ENCODE measurements at places on chromosomes 12 and 14.
A peak's percentile ranks its signal among the peaks of the same experiment; 100 is the strongest.

DNA sequence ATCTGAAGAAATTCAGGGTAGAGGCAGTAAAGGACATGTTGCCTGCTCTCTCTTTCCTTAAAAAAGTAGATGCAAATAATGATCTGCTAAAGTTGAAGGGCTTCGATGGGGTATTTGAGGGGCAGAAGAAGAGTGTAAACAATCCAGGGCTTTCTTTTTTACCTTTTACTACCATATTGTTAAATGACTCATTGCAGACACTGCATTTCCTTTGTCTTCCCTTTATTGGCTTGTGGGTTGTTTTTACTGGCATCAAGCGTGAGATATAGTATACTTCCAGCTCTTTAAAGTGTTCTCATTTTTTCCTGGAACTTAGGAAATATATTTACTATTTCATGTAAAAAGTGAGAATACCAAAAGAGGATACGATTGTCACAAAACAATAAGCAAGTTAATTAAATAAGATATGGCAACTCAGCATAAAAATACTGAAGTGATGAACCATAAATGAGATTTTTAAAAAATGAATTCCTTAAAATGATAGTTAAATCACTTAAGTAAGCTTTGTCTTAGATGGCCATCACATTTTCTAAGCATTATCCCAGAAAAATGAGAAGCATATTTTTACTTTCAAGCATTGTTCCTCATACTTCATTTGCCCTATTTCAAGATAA is 72.3 kb upstream of the KRAS start:
- DNase-seq: no peak

DNA sequence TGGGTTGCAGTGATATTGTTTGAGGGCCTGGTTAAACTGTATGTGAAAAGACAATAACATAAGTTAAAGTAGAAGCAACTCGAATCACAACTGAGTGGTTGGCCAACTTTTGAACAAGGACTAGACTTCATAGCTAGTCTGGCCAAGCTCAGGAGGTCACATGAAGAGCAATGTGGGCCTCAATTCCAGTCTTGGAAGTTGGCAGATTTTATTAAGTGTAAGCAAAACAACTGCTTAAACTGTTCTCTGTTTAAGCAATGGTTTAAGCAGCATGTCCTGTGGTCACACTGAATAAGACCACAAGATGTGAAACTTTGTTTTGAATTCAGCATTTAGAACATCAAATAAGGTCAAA is 100.4 kb downstream of the TMTC3 start:
- no peak for DNase-seq

- DNase-seq: no peak
Measured at GRCh38 chr12:100565987-100566545, 7.4 kb upstream of the GAS2L3 start.

- DNase-seq: no peak
Measured at GRCh38 chr12:97493731-97494130, 31.1 kb downstream of the RMST start.

GRCh38 chr14:62655166-62655565 is 390.1 kb downstream of the KCNH5 start:
- DNase-seq: peak; percentile 28

DNA sequence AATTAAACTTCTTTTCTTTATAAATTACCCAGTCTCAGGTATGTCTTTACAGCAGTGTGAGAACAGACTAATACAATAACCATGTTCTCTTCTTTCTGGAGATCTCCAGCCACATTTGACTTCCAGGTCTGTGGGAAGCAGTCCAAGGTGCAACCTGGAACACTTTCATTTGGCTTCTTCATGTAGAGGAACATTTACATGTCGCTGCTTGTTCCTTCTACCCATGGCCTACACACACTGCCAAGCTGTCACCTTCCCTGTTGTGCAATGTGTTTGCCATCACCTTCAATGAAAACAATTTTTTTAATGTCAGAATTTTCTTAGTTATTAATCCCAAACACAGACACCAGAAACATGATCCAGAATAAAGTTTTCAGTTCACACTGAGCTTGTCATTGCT is 104.7 kb downstream of the PRKCH start:
- DNase-seq: no peak

- peak; percentile 59 for DNase-seq
Measured at GRCh38 chr12:1593174-1594005, 991 bp downstream of the FBXL14 start.

GRCh38 chr14:79281244-79282152 is 929.8 kb downstream of the DIO2 start:
- no peak for DNase-seq

DNA sequence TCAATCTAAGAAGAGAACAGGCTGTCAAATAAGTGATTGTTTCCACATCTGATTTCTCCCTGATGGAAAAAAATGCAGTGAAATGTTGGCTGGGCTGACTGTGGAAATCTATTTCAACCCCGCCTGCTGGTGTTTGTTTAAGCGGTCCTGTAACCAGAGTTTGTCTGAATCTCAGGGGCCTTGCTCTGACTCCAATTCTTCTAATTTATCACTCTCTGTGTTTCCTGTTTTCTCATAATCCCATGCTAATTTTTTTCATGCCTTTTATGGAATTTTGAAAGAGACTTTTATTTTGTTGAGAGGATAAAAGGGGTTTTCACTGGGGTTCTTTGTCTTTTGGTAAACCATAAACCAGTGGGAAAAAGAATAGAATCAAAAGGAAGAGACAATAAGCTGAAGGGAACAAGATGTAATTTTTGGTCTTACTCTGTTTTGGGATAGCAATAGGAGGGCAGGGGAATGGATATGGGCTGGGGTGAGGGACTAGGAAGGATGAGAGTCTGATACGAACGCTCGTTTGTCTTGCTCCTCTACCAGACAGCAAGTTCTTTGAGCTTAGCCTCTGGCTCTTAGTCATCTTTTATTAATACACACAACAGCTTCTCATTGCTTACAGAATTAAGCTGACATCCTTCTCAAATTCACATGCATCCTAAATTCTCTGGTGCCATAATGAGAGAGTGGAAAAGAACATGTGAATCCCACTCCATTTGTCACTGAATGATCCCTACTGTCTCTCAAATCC is 8.0 kb upstream of the MGP start:
- DNase-seq: no peak

DNA sequence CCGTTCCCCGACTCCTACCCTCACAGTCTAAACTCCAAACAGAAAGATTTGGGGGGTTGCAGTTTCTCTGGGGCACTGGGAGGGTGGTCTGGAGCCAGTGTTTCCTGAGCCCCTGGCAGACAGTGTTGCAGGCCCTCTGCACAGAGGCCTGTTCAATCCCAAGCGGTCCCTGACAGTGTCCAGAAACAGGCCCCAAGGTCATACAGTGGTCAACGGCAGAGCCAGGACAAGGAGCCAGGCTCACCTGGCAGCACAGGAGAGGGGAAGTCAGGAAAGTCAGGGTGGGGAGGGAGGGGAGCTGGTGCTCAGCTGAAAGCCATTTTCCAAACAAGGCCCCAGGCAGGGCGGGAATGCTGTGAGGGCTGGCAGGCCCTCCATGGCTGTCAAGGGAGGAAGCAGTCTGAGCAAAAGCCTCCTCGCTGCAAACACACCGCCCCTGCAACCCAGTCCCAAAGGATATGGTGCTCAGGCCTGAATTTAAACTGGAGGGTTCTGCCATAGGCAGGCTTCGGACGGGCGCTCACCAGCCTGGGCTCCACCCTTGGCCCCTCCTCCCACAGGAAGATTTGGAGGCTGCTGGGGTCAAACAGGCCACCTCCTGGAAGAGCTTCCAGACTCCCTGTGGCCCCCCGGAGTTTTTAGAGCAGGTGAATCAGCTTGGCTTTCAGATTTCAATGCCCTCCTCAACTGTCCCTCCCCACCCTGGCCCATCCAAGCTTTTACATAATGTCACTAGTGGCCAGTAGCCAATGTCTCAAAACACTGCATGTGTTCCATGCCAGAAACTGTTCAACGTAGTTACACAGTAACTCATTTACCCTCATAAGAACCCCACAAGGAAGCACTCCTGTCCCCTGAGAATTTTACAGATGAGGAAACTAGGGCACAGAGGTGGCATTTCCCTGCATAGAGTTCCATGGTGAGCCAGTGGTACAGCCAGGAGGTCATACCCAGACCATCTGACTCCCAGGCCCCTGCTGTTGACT is 41.5 kb downstream of the CHGA start:
- no peak for DNase-seq

GRCh38 chr14:65815127-65815526 is 402.6 kb downstream of the FUT8 start:
- no peak for DNase-seq

DNA sequence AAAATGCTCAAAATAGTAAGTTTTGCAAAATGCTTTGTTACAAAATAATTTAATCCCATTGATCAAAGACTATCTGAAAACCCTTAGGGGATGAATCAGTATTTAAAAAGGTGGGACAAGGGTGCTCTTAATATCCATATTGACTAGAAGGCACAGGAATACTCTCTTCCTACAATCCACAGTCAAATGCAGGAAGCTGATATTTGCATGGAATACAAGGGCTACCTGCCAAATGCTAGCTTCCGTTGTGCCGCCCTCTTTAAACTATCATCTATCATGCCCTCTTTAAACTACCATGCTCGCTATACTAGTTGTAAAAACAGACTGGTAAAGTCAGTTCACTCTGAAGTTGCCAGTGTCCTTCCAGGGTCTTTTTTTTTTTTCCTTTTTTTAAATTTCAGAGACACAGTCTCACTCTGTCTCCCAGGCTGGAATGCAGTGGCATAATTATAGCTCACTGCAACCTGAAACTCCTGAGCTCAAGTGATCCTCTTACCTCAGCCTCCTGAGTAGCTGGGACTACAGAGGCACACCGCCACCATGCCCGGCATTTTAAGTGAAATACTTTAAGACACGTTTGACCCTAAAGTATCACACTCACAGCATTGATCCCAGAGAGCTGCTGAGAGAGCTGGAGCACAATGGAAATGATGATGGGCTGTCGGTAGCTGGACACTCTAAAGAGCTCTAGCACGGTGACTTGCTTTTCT is 6.7 kb downstream of the SLC2A3 start:
- DNase-seq: no peak

GRCh38 chr14:98136012-98136789 is 1135.8 kb downstream of the BCL11B start:
- DNase-seq: no peak

DNA sequence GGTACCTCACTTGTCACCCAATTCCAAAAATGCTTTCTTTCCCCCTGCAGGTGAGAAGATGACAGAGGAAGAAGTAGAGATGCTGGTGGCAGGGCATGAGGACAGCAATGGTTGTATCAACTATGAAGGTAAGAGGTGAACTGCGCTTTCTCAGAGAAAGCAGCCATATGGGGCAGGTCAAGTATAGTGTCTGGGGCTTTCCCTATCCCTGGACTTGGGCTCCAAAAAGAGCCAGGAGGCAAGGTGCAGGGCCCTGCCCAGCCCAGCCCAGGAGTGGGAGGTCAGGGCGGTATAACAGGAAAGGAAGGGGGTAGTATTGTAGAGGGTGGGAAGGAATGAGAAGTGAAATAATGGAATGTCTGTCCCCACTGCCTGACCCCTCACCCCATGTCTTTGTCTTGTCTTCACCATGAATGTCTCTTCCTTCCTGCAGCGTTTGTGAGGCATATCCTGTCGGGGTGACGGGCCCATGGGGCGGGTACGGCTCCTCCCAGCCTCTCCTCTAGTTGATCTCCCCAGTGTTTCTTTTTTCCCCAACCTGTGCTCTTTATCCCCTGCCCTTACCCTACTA is 2.1 kb downstream of the MYL6 start:
- DNase-seq: no peak

- DNase-seq: peak; percentile 46
Measured at GRCh38 chr12:8033153-8034044, 883 bp downstream of the FOXJ2 start.

DNA sequence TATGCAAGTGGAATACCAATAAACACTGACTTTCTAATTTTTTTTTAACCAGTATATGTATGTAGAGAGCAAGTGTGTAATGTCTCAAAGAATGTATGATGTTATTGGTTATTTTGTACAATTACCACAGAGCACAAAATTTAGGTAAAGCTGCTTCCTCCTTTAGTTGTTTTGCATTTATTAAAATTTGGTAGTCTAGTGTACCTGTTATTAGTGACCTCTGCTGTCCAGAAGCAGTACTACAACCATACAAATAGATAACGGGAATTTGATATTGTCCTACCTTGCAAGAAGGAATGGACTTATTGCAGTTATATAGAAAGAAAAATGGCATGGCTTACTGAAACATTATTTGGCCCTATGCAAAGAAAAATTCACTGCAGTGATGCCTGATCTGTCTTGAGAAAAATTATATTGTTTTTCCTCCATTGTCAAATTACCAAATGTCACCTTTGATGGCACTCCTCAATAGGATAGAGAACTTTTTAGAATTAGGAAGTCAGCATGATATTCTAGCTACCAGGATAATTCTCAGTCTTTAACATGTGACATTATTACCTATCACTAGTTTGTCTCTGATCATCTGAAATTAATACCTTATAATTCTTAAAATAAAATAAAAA is 153.9 kb upstream of the RMST start:
- no peak for DNase-seq

- no peak for DNase-seq
Measured at GRCh38 chr12:86613311-86613710, 357.1 kb upstream of the MGAT4C start.

GRCh38 chr14:50333014-50333509 is 20.9 kb downstream of the DMAC2L start:
- DNase-seq: no peak

- DNase-seq: no peak
Measured at GRCh38 chr14:69244946-69245345, 15.0 kb upstream of the GALNT16 start.

GRCh38 chr12:112140728-112141127 is 15.4 kb downstream of the TRAFD1 start:
- DNase-seq: no peak

GRCh38 chr12:31589598-31589903 is 1.4 kb downstream of the DENND5B start:
- no peak for DNase-seq

- no peak for DNase-seq
Measured at GRCh38 chr14:91258011-91258618, 13.6 kb upstream of the GPR68 start.

GRCh38 chr14:70152704-70153103 is 36.0 kb downstream of the SLC8A3 start:
- peak; percentile 47 for DNase-seq

DNA sequence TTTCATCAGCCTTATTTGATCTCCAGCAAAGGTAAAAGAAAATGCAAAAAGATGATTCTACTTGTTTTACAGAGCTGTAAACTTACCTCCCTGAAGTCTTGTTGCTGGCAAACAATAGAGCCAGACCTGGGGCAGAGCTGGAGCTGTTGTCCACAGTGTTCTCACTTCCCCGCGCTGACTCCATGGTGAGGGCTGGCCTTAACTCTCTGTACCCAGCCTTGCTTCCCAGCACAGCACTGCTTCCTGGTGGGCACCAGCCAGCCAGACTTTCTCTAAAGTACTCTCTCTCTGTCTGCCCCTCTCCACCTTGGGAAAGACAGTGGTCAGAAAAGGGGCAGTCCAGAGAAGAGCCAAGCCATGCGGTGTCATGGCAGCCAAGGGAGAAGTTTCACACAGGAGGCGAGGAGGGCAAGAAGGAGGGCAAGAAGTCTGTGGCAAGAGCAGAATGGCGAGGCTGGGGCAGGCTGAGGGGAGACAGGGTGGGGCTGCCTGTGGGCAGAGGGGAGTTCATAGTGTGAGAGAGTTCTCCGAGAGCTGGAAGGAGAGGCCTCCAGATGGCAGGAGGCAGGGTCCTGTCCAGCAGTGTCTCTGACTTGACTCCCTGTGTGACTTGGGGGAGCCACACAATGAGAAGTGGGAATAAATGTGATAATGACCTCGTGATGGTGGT is 9.3 kb downstream of the EVL start:
- DNase-seq: no peak

Data from D341Med (cell line).